ENCODE measurements at places on chromosomes 12 and 14.
A peak's percentile ranks its signal among the peaks of the same experiment; 100 is the strongest.

DNA sequence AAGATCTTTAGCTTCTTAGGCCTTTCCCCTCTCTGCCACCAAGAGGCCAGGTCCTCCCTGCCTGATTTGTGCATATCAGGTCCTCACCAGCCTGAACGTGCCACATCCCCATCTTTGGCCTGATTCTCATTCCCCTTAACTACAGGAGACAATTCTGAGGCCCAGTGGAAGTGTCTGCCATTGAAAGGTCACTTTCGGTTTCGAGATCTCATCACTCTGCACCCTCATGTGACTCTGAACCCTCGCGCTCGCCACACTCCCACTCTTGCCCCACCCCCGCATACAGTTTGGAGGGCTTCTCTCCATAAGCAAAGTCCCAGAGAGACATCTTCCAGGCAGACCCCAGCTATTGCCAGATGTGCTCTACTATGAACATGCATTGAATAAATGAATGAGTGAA is 189.0 kb downstream of the NTF3 start:
- DNase-seq = no peak

- DNase-seq = no peak
These were observed 225.6 kb downstream of the DUSP6 start for GRCh38 chr12:89126712-89127111.

GRCh38 chr12:123859035-123859434 is 96.9 kb downstream of the DNAH10 start:
- no peak for DNase-seq

- DNase-seq = no peak
These were observed 6.7 kb downstream of the IFFO1 start for GRCh38 chr12:6548966-6549683.

- peak; percentile 19 for DNase-seq
These were observed 10.3 kb upstream of the FERMT2 start for GRCh38 chr14:52961060-52961639.

DNA sequence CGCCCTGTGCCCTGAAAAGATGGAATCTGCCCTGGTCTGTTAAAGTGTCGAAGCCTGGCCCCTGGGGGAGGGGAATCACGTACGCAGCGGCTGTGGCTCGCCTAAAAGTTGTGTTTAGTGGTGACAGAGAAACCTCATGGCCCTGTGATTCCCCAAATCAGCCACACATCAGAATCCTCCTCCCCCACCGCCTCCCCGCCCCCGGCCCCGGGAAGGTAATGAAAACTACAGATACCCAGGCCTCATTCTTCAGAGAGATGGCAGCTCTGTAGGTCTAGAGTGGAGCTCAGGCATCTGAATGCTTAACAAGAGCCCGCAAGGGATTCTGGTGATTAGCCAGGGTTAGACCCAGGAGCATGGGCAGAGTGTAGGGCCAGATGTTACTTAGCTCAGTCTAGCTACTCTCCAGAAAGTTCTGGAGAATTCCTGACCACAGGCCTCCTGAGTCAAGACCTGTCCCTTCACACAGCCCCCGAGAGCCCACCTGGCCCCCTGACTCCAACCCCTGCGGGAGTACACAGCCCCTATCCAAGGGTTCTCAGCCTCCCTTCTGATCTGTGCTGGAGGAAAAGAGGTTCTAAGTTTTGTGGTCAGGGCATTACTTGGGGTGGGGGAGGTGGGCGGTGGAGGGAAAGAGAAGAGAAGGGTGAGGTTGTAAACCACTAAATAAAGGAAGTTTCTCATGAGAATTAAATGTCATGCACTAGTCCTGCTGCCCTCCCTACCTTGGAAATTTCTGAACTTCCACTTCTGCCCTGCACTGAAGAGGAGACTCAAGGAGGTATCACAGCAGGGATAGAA is 114.8 kb downstream of the PLXNC1 start:
- no peak for DNase-seq

- DNase-seq = no peak
These were observed 48.0 kb downstream of the ETNK1 start for GRCh38 chr12:22672951-22673350.

GRCh38 chr12:64450057-64450640 is 1.8 kb upstream of the TBK1 start:
- DNase-seq = no peak

- DNase-seq = no peak
These were observed 35.1 kb downstream of the NRDE2 start for GRCh38 chr14:90296641-90297040.

- no peak for DNase-seq
These were observed 349.5 kb upstream of the RGS6 start for GRCh38 chr14:71582705-71583104.

GRCh38 chr12:74620921-74621320 is 83.3 kb downstream of the ATXN7L3B start:
- DNase-seq = no peak

DNA sequence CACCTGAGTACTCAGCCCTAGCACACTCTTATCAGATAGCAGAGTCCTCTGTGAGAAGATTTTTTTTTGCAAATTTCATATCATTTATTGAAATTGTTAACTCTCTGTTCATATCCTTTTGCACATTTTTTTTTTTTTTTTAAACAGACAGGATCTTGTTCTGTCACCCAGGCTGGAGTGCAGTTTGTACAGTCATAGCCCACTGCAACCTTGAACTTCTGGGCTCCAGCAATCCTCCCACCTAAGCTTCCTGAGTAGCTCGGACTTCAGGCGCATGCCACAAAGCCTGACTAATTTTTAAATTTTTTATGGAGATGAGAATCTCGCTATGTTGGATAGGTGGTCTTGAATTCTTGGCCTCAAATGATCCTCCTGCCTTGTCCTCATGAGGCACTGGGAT is 4.3 kb downstream of the PARP2 start:
- DNase-seq = no peak

- DNase-seq = no peak
These were observed 96.6 kb upstream of the E2F7 start for GRCh38 chr12:77161944-77162343.

DNA sequence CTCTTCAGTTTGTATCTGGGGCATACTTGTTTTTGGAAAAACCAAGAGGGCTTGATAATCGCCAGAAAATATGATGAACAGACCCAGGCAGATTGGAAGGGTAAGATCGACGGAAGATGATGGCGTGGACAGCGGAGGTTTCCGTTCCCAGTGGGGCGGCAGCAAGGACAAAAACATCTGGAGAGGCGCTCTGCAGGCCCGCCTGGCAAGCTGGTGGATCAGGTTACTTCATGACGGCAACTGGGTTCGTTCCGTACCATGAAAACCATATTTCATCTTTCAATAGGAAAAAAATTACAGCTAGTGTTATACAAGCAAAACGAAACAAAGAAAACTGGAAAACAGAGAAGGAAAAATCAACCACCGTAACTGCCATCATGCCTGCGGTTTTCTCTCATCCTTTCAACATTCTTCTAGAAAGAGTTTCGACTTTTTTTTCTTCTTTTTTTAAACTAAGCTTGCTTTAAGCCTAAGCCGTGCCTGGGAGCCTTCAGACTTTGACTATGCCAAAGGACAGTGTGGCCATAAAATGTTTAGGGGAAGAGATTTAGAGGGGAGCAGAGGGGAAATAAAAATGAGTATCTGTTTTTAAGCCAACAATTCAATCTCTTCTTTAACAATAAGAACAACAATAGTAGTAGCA is 210.5 kb downstream of the FOXN3 start:
- DNase-seq = no peak

DNA sequence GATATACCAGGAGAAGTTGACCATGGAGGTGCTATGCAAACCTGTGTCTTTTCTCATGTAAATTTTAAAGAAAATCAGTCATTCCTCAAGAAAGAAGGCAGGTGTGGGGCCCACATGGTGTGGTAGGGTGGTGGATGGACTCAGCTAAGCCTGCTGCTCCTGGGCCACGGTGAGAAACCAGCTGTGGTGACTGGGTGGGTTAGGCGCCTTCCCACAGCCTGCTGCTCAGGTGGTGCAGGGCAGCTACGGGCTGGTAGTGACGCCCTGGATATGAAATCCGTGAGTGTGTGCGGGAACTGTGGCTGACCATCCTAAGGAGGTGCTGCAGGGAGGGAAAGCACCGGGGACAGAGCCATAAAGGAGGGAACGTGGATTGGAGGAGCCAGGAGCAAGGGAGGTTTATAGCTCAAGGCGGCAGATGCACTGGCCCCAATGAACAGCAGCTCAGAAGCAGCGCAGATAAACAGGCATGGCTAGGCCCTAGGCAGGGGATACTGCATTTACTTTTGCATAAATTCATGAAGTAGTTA is 408.8 kb downstream of the FUT8 start:
- DNase-seq = no peak

DNA sequence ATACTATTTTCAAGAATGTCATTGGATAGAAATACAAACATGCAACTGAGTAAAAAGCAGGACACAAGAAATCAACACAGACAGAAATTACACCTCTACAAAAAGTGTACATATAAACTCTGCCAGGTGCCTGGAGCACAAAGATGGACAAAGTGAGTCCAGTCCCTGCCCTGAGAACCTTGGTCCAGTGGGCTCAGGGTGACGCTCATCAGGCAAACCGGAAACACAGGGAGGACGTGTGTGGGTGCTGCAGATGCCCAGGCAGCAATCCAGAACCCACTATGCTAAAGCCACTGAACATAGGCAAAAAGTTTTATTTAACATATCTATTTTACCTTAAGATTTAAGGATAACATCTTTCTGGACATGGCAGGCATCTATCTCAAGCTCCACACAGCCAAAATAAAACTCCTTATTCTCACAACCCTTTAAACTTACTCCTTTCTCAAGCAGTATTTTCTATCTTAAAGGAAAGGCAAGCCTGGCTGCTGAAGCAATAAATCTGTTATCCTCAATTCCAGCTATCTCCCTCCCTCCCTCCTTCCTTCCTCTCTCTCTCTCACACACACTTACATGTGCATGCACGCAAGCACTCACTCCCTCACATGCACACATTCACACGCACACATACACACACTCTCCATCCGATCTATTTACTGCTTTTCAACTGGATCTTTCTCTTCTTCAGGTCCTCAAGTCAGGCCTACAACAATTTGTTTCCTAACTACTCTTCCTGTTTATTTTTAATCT is 10.2 kb downstream of the PPP1R13B start:
- no peak for DNase-seq

GRCh38 chr12:62313727-62314380 is 53.6 kb downstream of the USP15 start:
- DNase-seq = no peak

GRCh38 chr12:62986844-62987243 is 51.9 kb upstream of the PPM1H start:
- DNase-seq = no peak

GRCh38 chr14:50069325-50069724 is 47.0 kb downstream of the VCPKMT start:
- no peak for DNase-seq

DNA sequence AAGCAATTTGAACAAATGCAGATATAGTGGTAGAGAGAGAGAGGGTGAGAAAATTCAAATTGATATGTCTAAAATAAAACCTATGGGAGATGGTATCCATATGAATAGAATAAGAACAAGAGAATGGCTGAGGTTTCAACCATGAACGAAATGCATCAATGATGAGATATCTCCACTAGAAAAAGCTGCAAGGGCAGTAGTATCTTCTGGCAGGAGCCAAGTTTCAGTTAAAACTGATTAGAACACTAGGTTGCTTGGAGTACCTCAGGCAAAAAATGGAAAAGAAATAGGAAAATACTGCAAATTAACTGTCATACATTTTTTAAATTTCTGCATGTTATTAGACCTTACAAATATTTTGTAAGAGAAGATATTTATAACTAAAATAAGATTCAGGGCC is 151.3 kb downstream of the ANKS1B start:
- DNase-seq = no peak

- DNase-seq = no peak
These were observed 9.8 kb downstream of the DHRS1 start for GRCh38 chr14:24289649-24290280.

GRCh38 chr12:66232263-66232662 is 43.2 kb downstream of the IRAK3 start:
- DNase-seq = no peak

GRCh38 chr14:51131516-51131915 is 36.6 kb upstream of the TRIM9 start:
- DNase-seq = no peak

GRCh38 chr12:131852551-131853299 is 24.5 kb downstream of the MMP17 start:
- no peak for DNase-seq

DNA sequence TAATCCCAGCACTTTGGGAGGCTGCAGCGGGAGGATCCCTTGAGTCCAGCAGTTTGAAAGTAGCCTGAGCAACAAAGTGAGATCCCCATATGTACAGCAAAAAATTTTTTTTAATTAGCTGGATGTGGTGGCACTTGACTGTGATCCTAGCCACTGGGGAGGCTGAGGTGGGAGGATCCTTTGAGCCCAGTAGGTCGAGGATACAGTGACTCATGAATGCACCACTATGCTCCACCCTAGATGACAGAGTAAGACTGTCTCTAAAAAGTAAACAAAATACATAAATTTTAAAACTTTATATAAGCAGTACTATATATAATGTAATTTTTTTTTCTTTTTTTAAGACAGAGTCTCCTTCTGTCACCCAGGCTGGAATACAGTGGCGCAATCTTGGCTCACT is 115.4 kb downstream of the ESR2 start:
- no peak for DNase-seq

- DNase-seq = no peak
These were observed 14.1 kb downstream of the RIN3 start for GRCh38 chr14:92527721-92528120.

GRCh38 chr14:66641861-66642635 is 134.1 kb downstream of the GPHN start:
- no peak for DNase-seq

DNA sequence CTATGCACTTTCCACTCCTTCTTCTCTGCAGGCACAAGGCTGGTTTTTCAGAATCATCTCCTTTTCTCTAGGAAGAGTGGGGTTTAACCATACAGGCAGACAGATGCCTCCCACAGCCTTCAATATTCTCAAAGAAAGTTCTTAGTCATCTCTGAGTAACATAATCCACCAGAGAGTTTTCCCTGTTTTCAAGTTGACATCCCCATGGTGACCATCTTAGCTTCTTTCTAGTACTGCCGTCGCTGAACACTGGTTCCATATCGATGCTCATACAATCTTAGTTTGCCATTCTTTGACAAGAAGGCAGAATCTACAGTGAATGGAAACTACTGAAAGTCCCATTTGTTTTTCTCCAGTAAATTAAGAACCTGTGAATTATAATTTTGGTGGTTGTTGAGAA is 28.6 kb downstream of the TPH2 start:
- no peak for DNase-seq

DNA sequence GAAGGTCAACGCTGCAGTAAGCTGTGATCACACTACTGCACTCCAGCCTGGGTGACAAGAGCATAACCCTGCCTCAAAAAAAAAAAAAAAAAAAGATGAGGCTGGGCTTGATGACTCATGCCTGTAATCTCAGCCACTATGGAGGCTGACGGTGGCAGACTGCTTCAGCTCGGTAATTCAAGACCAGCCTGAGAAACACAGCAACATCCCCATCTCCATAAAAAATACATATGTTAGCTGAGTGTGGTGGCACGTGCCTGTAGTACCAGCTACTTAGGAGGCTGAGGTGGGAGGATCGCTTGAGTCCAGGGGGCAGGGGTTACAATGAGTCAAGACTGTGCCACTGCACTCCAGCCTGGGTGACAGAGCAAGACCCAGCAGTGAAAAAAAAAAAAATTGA is 50.4 kb downstream of the GXYLT1 start:
- DNase-seq = no peak

- no peak for DNase-seq
These were observed 536.8 kb upstream of the ATP2B1 start for GRCh38 chr12:90245391-90245790.

GRCh38 chr14:100587763-100588411 is 670 bp upstream of the BEGAIN start:
- no peak for DNase-seq

Measured in NCI-H2081 (cell line).